Sciatic nerve (tissue), 2 donors: ENCODE measurements at places on chromosomes 7 and 10. TPM values are rescaled to one million over a fixed set of nuclear protein-coding genes. Genes with fewer than 3 reads are reported as not detected.

Gene WDR86
- 101 TPM for total RNA-seq

- DNase-seq = no peak
Measured at GRCh38 chr10:129308953-129309564, 158.0 kb upstream of the MGMT start.

- DNase-seq = no peak
Measured at GRCh38 chr7:39720586-39720985, 97.2 kb downstream of the RALA start.

GRCh38 chr10:11713963-11714362 is 28.2 kb upstream of the ECHDC3 start:
- DNase-seq = no peak

DNA sequence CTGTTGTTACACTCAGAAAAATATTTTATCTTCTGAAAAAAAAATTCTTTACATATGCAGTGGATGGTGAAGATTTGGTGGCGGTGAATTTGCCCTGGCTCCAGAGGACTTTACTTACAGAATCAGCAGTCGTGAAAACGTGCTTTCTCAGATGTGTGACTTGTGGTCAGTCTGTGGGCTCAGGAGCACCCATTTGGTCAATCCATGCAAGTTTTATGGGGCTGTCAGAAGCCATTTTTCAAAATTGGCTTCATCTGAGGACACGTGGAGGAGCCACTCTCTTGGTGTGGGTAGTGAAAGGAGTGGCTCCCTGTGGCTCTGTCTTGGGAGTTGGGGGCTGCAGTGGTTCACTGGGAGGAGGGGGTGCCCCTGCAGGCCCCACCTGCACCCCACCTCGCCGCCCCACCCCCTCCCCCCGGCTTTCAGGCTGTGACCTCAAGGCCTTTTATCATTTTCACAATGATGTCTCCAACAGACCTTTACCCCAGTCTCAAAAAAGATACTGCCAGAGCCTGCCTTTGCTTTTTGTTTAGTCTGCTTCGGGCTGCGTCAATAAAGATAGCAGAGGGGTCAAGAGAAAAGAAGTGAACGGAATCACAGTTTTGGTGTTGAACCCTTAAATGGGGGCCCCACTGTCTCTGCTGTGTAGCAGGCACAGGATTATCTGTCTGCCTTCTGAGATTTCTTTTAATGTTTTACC is 137.4 kb downstream of the MGMT start:
- DNase-seq = no peak
